Activated naive CD4-positive, alpha-beta T cell treated with anti-CD3 and anti-CD28 coated beads for 36 hours (primary cell): ENCODE measurements at places on chromosomes 2 and 18. TPM values are rescaled to one million over a fixed set of nuclear protein-coding genes. Genes with fewer than 3 reads are reported as not detected.

GRCh38 chr2:58194458-58194857 is 46.7 kb downstream of the FANCL start:
- DNase-seq: no peak

DNA sequence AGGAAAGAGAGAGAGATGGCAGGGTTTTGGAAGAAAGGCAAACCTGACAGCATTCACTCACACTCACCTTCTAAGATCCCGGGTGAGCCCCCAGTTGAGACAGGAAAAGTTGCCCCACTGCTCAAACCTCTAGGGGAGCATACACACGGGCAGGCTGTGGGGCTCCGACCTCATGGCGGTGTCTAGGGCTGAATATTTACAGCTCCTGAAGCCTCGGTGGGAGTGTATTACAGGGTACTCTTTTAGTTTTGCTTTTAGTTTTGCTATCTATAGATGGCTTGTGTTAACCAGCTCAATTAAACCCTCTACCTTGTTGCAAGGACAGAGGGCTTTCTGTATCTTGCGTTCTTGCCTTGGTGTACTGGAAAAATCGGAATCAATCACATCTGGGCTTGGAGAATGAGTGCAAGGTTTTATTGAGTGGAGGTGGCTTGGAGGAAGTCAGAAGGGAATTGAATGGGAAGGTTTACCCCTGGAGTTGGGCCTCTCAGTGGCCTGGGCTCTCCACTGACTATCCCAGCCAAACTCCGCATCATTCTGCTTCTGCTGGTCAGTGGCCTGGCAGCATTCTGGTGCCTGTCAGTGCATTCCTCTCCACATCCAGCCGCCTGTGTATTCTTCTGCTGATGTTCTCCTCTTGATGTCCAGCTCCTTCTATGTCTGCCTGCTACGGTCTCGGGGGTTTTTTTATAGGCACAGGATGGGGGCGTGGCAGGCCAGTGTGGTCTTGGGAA is 10.1 kb upstream of the IFIH1 start:
- no peak for DNase-seq

DNA sequence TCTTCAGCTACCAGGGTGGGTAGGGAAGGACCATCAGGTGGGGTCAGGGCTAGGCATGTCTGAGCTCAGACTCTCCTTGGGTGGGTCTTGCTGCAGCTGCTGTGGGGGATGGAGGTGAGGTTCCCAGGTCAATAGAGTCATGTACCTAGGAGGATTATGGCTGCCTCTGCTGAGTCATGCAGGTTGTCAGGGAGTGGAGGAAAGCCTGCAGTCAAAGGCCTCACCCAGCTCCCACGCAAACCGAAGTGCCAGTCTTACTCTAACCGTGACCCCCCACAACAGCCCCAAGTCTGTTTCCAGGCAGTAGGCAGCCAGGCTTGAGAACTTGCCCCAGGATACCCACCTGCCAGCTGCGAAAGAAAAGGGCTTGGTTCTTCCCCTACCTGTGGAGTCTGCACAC is 113.6 kb upstream of the GALNT5 start:
- DNase-seq: no peak

DNA sequence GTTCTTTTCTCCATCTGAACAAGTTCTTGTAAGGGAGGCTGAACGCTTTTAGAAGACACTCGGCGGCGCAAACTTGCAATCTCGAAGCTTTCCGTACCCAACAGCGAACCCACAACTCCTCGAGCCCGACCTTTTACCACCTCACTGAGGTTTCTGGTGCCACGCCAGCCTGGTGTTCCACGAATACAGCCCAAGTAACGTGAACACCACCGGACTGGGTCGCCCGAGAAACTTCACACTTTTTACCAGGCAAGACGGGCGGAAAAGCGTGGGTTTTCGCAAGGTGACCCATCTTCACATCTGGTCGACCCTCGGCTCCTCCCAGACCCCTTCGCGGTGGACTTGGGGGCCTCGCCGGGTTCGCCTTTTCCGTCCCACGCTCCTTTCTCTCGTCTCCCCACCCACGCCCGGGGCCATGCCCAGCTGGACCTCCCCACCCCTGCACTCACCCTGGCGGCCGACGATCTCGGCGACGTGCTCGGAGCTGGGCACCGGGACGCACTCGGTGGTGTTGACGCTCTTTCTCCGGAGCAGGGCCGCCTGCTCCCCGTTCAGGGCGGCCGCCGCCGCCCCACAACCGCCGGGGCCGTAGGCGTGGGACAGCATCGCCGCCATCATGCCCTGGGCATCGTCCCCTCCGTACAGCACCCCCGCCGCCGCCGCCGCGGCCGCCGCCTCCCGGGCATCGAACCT is 1.2 kb downstream of the MEX3C start:
- peak; percentile 42 for DNase-seq

DNA sequence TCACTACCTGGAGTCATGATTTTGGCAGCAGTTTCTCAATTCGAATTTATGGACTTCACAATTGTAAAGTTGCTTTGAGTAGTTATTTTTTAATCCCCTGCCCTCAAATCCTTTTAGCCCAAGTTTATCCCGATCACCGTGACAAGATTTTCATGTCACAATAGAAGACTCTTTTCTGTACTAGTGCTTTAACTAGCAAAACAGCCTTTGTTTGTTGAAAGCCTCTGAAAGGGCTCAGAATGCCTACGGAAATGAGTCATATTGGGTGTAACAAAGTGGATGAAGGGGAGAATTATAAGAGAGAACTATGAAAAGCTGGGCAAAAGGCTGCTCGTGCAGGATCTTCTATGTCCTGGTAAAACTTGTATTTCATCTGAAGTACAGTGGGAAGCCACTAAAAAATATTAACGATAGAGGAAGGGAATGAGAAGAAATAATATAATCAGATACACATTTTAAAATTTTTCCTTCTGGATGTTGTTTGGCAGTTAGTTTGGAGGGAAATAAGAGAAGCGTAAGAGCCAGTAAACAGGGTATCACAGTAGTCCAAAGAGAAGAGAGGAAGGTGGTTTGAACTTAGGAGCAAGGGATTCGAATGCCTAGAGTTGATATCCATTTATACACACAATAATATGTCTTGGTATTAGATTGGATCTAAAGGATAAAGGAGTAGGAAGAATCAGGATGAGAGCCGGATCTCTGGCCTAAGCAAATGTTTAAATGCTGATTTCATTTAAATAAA is 114.9 kb downstream of the GALNT13 start:
- no peak for DNase-seq

DNA sequence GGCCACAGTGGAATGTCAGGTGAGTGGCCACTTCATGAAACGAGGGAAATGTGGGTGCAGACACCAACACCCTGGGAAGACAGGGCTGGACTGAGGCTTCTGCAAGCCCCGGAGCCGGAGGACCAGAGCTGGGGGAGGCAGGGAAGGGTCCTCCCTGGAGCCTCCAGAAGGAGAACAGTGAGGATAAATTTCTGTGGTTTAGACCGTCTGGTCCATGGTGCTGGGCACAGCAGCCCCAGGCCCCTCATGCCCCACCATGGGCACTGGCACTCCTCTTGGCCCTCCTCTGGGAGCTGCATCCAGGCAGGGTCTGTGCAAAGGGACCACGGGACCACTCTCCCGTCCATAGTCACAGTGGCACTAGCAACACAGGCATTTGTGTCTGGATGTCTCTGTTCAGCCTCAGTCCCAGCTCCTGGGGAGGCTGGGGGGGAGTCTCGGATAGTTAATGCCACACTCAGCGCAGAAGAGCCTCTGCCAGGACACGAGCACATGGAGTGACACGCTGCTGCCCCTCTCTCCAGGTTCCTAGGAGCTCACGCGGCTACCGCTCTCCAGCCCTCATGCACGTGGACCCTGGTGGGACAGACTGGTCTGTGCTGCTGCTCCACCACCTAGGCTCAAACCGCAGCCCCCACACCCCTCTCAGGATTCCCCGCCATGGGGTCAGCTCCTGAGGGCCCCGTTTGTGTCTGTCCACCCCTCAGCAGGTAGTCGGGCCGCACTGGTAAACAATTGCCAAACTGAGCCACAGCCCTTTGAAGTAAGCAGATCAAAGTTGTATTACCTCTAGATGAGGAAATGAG is 305.9 kb upstream of the SALL3 start:
- DNase-seq: no peak

GRCh38 chr2:37323781-37324535 is 675 bp downstream of the PRKD3 start:
- peak; percentile 51 for DNase-seq

DNA sequence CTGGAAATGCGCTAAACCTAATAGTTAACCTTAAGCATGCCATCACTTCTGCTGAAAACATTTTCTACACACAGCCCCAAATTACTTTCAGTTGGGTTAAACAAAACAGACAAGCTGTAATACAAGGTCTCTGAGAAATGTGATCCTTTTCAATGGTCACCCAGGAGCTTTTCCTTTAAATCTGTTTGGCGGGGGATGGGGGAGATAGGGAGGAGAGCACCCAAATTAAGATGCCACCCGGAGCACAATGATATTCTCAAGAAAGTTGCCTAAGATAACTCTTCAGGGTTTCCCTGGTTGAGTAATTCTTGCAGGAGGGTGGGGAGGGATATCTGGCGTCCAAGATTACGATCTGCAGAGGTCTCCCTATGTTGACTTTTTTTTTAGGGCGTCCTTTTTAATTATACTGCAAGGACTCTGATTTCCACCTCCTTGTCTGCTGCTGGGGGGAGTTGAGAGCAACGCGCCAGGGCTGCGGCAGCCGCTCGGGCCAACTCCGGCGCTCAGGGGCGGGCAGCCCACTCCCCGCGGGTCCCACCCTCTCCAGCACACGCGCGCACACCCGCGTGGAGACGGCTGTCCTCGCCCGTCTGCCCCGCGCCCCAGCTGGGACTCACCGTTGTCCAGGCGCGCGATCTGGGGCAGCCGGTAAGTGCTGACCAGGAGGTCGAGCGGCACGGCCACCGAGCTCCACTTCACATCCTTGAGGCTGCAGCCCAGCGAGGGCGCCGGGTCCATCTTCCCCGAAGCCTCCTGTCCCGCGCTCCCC is 807 bp downstream of the GAREM1 start:
- DNase-seq: no peak

- no peak for DNase-seq
Measured at GRCh38 chr2:16187482-16187817, 247.1 kb downstream of the MYCN start.

GRCh38 chr2:191682126-191682525 is 4.2 kb downstream of the NABP1 start:
- DNase-seq: no peak

DNA sequence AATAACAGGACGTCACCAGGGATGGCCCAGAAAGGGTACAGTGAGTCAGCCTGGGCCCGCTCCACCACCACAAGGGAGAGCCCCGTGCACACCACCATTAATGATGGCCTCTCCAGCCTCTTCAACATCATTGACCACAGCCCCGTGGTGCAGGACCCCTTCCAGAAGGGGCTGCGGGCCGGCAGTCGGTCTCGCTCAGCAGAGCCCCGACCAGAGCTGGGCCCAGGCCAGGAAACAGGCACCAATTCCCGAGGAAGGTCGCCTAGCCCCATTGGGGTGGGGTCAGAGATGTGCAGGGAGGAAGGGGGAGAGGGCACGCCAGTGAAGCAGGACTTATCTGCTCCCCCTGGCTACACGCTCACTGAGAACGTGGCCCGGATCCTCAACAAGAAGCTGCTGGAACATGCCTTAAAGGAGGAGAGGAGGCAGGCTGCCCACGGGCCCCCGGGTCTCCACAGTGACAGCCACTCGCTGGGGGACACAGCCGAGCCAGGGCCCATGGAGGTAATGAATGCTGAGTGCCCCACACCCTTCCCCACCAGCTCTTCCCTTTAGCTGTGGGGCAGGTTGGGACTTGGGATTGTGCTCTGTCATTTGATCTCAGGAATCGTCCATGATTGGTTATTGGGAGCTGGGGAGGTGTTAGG is 120.5 kb downstream of the MTCL1 start:
- DNase-seq: no peak

- DNase-seq: no peak
Measured at GRCh38 chr2:62971936-62972335, 78.7 kb upstream of the OTX1 start.

GRCh38 chr2:145930318-145930717 is 1410.4 kb upstream of the ZEB2 start:
- no peak for DNase-seq

The KCMF1 gene
- total RNA-seq: 105 TPM

The KCNF1 gene
- total RNA-seq: not detected

The GPR45 gene
- total RNA-seq: not detected

The USP34 gene
- total RNA-seq: 60.4 TPM

The BMP10 gene
- total RNA-seq: not detected
